Stimulated activated CD4-positive, alpha-beta T cell treated with anti-CD3 and anti-CD28 coated beads, Interleukin-1b, Interleukin-23, amount 100 ng/mL, for 1 hour (primary cell): ENCODE measurements at places on chromosomes 7 and 10.

DNA sequence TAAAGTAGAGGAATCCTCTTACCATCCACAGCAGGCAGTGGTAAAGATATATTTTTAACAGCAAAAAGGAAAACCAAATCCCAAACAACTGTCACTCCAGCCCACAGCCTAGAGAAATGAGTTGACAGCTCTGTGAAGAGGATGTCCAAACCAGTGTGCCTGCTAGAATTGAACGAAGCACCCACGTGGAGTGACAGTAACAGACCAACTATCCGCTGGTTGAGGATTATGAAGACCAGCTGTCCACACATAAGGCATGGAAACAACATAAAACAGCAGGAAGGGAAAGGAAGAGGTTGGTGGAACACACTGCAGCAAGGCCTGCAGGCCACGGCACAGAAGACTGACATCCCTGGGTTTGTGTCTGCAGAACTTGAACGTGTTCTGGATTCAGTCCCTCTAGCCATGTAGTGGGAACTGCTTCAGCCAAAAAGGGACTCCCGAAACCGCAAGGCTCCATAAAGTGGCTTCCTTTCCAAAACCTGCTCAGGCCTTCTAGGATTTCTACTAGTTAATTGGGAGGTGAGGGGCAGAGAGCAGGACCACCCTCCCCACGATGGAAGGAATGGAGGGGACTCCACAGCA lies 324.4 kb downstream of the BICC1 start:
- DNase-seq: no peak

DNA sequence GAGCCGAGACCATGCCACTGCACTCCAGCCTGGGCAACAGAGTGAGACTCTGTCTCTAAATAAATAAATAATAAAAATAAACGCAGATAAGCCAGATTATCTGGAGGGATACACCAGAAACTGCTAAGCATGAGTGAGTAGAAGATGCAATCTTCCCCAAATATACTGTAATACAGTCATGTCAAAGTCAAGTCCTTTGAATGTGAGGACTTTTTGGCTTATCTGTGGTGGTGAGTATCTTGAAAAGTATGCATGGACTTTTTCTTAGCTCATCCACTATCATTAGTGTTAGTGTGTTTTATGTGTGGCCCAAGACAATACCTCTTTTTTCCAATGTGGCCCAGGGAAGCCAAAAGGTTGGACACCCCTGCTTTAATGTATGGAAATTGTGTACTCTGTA lies 44.7 kb upstream of the PITRM1 start:
- DNase-seq: no peak

- no peak for DNase-seq
Measured at GRCh38 chr10:118471863-118472262, 123.6 kb downstream of the PRLHR start.

- DNase-seq: no peak
Measured at GRCh38 chr7:30465811-30466180, 12.8 kb downstream of the NOD1 start.

- DNase-seq: no peak
Measured at GRCh38 chr10:14519785-14520184, 189.1 kb upstream of the FRMD4A start.

- DNase-seq: no peak
Measured at GRCh38 chr10:71940752-71941151, 23.4 kb upstream of the CHST3 start.

DNA sequence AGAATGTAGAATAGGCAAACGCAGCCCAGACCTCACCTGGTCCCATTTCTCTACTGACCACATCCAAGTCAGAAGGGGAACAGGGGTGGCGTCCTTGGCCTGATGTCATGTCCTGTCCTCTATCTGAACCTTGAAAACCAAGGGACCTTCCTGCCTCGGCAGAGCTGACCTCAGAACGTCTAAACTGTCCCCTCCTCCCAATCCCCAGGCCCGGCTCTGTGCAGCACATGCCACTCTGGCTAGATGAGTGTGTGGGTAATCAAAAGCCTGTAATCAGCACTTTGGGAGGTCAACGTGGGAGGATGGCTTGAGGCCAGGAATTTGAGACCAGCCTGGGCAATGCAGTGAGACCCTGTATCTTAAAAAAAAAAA lies 46.5 kb upstream of the ZNF479 start:
- no peak for DNase-seq

- no peak for DNase-seq
Measured at GRCh38 chr10:70903262-70903921, 15.0 kb upstream of the PCBD1 start.

DNA sequence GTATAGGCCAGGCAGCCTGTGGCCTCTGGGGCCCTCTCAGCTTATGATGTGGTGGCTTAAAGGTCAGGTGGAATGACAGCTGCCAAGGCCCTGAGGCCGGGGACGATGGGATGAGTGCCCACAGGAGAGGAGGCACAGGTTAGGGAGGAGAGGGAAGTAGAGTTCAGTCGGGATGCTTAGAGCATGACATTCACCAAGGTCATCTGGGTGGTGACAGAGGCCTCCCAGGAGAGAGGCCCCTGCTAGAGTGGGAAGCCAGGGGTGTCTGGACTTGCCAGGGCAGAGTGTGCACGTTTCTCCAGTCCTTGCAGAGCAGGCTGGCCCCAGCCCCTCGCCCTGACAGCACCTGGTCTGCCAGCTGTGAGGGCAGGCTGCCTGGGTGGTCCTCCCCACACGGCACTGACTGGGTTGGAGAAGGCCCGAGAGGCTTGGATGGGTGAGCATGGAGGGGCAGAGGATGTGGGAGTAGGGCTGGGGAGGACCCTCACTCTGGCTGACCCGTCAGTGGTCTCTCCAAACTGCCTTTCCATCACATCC lies 1.5 kb downstream of the CALHM1 start:
- DNase-seq: no peak

DNA sequence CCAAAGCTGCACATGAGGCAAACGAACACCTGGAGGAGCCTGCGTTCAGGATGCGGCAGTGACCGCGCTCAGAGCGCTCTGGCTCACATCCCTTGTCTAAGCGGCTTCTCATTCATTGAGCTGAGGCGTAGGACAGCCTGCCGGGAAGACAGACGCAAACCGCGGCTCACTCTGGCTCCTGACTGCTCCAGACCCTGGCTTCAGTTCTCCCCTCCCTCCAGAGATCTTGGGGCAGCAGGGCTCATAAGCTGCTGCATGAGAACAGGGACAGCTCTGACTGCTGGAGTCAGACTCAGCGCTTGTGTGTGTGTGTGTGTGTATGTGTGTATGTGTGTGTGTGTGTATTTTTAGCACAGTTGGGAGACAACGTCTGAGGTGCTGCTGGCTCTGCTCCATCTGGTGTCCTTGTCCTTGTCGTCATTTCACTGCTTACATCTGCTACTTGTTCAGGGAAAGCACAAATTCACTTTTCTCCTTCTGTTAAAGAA lies 15.8 kb upstream of the LYZL2 start:
- DNase-seq: no peak

DNA sequence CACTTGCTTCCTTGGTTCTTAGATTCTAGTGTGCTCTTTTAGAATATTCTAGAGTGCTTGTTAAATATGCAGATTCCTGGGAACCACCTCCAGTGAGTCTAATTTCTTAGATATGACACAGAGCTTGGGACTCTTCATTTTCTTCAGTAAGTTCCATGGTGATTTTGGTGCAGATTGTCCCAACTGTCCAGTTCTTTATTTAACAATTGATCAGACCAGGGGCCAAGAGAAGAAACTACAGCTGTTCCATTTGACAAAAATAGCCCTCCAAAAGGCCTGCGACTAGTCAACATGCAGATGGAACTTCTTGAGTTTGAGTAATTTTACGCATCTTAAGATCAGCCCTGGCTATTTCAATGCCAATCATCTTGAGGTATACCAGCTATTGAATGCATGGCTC lies 760.7 kb downstream of the LRMDA start:
- DNase-seq: no peak

DNA sequence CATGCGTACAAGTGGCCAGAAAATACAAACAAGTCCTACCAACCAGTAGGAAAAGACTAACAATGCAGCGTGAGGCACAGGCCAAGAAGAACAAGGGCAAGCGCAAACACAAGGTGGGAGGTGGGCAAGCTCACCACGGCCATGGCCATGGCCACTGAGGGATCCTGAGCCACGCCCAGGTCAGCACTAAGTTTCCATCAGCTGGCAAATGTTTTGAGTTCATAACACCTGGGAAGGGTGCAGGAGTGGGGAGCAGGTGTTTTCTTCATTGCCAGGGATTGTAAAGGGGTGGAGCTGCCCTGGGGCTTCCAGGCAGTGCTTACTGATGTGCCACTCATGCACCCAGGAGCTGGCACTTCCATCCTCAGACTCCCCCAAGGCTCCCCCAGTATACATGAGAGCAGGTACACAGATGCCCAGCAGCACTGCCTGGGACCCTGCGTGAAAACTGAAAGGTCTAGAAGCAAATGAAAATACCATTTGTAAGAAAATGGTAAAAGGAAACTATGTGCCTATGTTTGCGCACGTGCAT lies 139.2 kb upstream of the RET start:
- no peak for DNase-seq

GRCh38 chr10:1473874-1474273 lies 263.5 kb downstream of the ADARB2 start:
- DNase-seq: no peak

- DNase-seq: no peak
Measured at GRCh38 chr7:73622909-73623797, 1.2 kb downstream of the MLXIPL start.

DNA sequence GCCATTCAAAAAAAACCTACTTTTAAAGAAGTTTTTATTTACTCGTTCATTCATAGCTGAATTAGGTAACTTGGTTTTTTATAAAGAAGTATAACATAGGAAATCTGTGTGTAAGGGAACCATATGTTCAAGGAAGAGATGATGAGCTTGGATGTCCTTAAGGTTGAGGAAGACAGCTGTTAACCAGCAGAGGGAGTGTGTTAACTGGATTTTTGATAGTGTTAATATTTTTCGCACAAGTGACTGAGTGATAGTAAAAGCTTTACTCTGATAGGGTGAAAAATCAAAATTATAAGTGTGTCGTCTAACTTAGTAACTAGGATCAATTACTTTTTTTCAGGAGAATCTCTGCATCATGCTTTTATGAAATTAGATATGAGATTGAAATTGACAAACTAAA lies 134.7 kb downstream of the ARL5B start:
- DNase-seq: no peak

GRCh38 chr7:70042533-70042932 lies 444.3 kb downstream of the AUTS2 start:
- no peak for DNase-seq

DNA sequence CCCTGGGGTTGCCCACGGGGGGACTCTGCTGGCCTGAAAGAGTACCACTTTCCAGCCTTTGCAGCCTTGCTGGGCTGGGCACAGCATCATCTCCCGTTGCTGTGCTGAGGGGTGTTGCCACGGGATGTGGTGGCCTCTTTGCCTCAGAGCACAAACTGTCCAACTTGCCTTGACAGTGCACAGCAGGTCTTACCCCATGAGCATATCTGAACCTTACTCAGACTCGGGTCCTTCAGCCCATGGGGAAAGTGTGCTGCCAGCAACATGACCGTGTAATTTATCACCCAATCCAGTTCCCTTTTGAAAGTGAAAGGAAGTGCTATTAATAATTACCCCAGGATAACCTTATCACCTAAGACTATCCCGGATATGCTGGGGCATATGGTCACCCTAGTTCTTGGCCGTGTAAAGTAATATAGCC lies 46.8 kb downstream of the TBXAS1 start:
- no peak for DNase-seq

DNA sequence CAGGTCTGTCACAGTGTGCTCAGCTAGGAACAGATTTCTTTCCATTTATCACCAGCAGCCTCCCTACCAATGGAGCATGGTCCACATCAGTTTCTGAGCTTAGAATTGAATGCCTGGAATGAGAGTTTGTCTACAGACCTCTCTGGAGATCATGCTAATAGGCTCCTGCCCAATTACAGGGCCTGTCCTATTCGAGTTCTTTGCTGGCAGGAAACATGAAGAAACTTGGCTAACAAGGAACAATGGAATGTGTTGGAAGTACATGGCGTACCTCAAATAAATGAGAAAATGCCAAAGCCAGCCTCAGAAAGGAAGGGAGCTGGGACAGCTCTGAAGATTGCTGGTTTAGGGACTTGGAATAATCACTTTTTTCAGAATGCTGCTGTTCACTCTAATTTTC lies 186.0 kb upstream of the AKR1E2 start:
- no peak for DNase-seq

- DNase-seq: no peak
Measured at GRCh38 chr10:71277914-71278665, 41.0 kb upstream of the SLC29A3 start.

DNA sequence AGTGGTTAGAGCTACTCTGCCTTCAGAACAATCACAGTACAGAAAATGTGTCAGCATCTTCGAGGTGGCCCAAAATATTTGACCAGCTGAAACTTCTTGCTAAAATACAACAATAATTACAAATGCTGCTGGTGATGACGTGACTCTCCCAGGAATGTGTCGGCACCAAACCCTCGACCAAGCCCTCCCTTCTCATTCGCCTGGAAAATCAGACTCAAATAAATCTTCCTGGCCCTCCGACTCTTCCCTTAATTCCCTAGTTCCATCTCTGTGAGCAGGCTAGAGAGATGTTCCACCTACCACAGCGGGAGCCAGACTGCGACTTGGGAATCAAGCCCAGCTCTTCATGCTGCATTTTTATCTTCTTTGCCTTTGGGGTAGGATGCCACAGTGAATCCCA lies 4.1 kb downstream of the PRSS2 start:
- no peak for DNase-seq

DNA sequence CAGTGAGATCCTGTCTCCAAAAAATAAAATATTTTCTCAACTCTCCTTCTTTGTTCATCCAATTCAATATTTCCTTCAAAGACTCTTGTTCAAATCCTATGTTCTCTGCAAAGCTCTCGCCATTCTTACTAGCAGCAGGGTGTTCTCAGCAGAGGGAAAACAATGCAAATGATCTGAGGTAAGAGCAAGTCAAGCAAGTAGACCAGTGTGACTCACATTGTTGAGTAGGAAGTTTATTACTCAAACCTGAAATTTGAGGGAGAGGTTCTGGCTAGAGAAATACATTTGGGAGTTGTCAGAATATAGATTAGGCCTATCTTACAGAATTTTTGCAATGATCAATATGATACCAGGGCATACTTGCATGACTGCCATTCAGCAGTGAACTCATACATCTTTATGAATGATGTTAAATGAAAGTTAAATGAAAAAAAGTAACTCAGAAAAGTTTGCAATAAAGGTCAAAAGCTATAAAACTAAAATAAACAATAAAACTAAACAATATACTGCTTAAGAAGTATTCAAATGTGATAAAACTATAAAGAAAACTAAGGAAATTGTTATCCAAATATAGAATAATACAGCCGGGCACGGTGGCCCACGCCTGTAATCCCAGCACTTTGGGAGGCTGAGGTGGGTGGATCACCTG lies 5.8 kb downstream of the IDE start:
- DNase-seq: no peak

GRCh38 chr10:103451091-103451813 lies 918 bp downstream of the CALHM2 start:
- no peak for DNase-seq
